CD14-positive monocyte (primary cell): ENCODE measurements at places on chromosomes 1 and 21.

GRCh38 chr1:203913073-203913521, 51.7 kb downstream of the SNRPE start:
- DNase-seq: no peak

GRCh38 chr1:2504225-2504948, 22.0 kb downstream of the PANK4 start:
- DNase-seq: no peak

GRCh38 chr1:99018313-99018712, 13.7 kb upstream of the PLPPR5 start:
- DNase-seq: no peak

GRCh38 chr21:46634966-46635323, 529 bp upstream of the PRMT2 start:
- peak; percentile 69 for DNase-seq

- DNase-seq: no peak
Observed at GRCh38 chr1:115432061-115432460, 94.0 kb upstream of the NGF start.

DNA sequence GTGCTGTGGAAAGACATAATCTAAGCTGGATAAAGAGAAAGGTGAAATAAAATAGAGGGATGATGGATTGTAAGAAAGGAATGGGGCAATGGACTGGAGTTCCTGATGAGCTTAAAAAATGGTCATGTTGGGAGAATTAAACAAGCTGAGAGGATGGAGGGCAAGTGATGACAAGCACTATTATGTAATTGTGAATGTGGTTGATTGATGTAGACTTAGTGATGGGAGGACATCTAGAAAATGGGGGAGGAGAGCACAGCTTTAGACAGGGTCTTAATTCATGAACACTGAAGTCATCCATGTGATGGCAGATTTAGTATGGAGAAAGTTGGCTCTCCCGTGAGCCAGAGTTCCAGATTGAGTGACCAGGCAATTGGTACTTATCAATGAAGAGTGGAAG, 29.0 kb downstream of the DNAH14 start:
- no peak for DNase-seq

DNA sequence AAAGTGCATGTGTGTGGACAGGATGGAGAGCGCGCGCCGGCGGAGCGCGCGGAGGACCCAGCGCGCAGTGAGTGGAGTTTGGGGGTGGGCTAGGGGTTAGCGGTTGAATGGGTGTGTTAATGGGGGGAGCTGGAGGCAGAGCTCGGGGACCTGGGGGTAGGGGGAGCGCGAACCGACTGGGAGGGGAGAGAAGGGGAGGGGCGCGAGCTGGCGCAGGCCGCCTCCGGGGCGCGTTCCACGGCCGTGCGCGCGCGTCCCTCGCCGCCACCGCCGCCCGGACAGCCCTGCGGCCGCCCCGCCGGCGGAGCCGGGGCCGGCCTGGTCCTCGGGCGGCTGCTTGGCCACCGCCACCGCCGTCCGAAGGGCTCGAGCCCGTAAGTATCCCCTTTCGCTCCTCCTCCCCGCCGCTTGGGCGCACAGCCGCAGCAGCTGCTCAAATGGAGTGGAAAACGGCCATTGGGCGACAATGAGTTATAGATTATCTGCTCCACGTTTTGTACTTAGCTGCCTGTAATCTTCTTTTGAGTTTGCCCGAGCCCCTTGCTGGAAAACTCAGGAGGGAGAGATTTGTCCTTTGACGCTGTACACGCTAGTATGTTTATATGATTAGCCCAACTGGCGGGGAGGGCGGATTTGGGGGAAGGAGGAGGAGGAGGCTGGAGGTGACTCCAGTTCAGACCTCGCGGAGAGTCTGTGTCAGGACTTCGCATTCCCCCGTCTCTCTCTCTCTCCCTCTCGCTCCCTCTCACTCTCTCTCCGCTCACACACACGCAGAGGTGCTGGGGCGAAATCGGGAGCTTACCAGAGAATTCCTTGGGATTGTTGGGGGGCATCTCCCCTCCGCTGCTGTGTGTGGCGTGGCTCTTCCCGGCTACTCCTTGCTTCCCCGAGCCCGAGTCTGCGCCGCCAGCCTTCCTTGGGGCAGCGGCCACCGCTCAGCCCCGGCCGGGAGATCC, at the start of gene ADGRL2:
ADGRL2 (plus strand) TSS at position 240 of the 956 bp plus-strand sequence. CDS start 36,051 bp downstream, outside the sequence.
- DNase-seq: no peak

- no peak for DNase-seq
Observed at GRCh38 chr1:200400556-200400955, 9.3 kb downstream of the ZNF281 start.

- DNase-seq: no peak
Observed at GRCh38 chr1:212231372-212231771, 53.8 kb upstream of the PPP2R5A start.

DNA sequence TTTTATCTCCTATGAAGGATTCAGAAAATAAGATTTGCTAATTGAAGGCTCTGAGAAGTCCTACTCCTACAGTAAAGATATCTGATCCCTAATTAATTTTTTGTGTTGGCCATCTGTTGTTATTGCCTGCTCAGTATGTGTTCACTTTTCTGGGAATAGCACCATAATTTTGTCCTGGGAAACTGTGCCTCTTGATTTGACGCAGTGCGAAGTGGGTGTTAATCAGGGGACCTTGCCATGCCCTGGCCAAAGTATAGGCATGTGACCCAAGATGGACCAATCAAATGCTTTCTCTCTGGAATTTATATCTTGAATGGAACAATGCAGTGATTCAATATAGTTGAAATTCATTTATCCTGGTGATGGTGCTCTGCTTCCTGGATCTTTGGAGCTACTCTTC, 30.4 kb upstream of the GNG12 start:
- DNase-seq: no peak

DNA sequence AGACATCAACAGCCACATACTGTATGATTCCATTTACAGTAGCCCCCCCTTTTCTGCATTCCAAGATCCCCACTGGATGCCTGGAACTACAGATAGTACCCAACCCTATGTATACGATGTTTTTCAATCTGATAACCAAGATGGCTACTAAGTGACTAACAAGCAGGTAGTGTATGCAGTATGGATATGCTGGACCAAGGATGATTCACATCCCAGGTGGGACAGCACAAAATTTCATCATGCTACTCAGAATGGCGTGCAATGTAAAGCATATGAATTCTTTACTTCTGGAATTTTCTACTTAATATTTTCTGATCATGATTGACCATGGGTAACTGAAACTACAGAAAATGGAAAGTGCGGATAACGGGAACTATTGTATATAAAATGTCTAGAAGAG, 30.0 kb upstream of the MRPS6 start:
- DNase-seq: no peak

DNA sequence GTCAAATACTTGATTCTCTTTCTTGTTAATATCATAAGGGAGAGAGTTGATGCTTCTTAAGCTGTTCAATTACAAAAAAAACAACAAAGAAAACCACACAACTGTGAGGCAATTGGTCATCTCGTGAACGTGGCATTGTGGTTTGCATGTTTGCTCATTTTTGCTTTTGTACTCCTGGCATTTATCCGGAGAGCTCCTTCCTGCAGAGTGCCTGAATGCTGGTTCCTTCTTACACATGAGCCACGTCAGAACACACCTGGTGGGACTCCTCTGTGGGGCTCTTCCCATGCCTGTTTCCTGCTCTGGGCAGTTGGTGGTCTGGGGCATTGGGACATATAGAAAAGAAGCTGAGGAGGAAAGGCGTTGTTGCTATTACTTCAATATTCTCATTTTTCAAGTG, 25.7 kb downstream of the KCNK1 start:
- no peak for DNase-seq

DNA sequence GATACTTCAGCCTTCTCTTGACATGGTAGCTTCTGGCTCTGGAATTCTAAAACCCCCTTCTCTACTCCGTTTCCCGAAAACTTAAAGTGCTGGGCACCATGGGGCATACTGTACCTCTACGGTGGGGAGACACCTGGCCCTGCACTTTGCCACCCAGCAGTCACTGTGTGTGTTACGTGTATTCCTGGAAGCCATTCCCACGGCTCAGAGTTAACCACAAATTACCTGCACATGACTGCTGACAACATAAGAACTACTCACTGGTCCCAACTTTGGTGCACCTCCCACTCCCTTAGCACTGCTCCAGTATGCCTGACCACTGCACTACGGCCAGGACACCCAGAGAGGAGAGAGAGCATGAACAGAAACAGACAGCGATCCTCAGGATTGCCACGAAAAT, 29.4 kb upstream of the TMPRSS2 start:
- DNase-seq: no peak

DNA sequence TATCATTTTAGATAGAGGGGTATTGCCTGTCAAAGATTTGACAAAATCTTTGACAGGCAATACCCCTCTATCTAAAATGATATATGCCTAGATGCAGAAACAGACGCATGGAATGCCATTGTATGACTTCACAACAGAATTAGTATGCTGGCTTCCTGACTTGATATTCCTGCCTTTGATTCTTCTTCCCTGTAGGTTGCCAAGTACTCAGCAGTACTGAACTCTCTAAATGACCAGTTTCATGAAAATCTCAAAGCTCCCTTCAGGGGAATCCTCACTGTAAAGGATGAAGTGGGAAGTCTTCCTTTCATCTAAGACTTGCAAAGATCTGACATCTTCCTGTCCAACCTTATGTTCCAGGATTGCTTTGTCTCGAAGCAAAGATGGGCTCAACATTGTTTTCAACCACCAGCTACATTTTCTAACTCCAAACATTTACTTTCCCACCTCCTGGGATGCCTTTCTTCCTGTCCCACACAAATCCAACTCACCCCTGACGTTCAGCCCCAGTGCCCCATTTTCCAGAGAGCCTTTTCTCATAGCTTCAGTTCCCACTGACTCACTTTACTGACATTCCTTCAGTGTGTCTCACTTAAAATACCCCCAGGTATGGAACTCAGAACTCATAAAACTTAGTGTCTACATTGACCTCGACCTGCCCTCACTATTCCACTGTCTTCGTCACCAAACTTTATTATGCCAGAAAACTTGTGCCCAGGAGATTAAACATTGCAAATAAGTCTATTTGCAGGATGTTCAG, 67.3 kb upstream of the KCNJ6 start:
- no peak for DNase-seq

DNA sequence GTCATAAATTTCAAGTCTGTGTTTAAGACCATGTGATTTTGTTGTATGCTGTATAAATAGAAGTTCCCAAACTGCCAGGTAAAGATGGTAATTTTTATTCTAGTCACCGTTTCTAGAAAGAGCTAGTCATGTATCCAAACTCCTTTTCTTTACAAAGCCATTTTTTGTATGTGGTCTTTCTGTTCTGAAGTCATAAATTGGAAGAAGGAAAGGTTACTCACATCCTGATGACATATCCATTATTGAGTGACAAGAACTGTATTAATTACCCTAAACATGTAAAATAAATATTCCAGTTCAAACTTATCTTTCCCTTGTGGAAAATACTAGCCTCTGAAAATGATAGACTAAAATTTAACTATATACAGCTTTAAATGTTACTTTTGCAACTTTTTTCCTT, 104.7 kb downstream of the POFUT2 start:
- DNase-seq: no peak

- no peak for DNase-seq
Observed at GRCh38 chr1:22089134-22089571, 36.6 kb downstream of the CDC42 start.

- peak; percentile 57 for DNase-seq
Observed at GRCh38 chr1:15455522-15455921, 1.0 kb upstream of the CELA2A start.

- DNase-seq: no peak
Observed at GRCh38 chr1:67604778-67605177, 80.2 kb upstream of the GADD45A start.

GRCh38 chr1:23908453-23909341, 4.5 kb downstream of the CNR2 start:
- DNase-seq: peak; percentile 70

DNA sequence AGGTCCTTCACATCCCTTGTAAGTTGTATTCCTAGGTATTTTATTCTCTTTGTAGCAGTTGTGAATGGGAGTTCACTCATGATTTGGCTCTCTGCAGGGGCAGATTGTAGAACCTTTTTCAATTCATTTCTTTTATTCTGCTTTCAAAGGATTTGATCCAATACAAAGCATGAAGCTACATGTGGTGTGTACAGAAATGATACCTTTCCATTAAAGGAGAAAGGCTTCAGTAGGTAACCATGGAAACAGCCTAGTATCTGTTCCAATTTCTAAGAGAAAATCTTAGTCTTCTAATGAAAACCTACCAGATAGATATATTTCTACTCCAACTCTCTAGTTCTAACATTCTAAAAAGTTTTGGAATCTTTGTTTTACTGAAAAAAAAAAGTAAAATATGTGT, 105.0 kb downstream of the SYT14 start:
- no peak for DNase-seq
